ENCODE measurements at places on chromosomes 11 and 22. TPM values are rescaled to one million over a fixed set of nuclear protein-coding genes. Genes with fewer than 3 reads are reported as not detected.

The ANO9 gene
- 36.9 TPM for total RNA-seq

- peaks cover 6% of the 10 kb centered on the region for H3K4me1 ChIP-seq
- no peak overlapping the region for H3K4me3 ChIP-seq
- peaks cover 6% of the 10 kb centered on the region for H3K27me3 ChIP-seq
Observed at GRCh38 chr11:94636388-94636949, 69.3 kb downstream of the PIWIL4 start.

The SCARF2 gene
- 0.33 TPM for total RNA-seq

The LRP4 gene
- total RNA-seq: 0.12 TPM

- no peaks in the 10 kb centered on the region for H3K27me3 ChIP-seq
- no peak for DNase-seq
- no peaks in the 10 kb centered on the region for H3K36me3 ChIP-seq
- H3K4me3 ChIP-seq: no peak overlapping the region
Observed at GRCh38 chr22:42747701-42748513, 27.2 kb upstream of the A4GALT start.

DNA sequence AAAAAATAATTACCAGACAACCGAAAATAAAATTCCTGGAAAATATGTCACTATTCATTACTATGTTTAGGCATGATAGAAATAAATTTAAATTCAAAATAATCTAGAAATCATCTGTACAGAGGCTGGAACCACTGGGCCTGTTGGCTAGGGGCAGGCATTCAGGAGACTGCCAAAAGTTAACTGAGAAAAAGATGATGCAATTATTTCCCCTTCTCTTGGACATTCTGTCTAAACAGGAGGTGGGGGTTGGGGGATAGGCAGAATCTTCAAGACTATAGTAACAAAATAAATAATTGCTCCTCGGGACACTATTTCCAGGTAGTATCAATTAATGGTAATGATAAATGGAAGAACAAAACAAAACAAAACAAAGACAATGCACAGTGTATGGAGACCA, 14.1 kb downstream of the BTBD10 start:
- H3K27me3 ChIP-seq: no peaks in the 10 kb centered on the region
- H3K4me3 ChIP-seq: no peak overlapping the region
- no peak for DNase-seq
- no peak overlapping the region for H3K27ac ChIP-seq
- peaks cover 17% of the 10 kb centered on the region for H3K36me3 ChIP-seq
- H3K4me1 ChIP-seq: peaks cover 26% of the 10 kb centered on the region

The CADM1 gene
- 0.72 TPM for total RNA-seq

DNA sequence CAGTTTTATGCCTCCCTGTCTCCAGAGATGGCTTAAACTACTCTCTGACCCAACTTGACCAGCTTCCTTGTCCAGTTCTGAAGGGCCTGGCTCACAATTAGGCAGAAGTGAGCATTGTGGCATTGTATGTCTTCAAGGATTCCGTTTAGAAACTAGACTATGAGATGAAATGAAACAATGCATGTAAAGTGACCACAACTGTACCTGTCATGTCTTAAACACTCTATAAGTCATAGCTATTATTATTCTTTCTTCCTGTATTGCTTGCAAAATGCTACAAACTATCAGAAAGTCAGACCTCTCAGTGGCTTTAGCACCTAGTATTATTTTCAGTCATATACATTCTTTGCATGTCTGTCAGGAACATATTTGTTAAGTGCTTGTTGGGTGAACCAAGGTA, 127.9 kb upstream of the MTMR2 start:
- no peak overlapping the region for H3K4me3 ChIP-seq
- no peaks in the 10 kb centered on the region for H3K27me3 ChIP-seq
- DNase-seq: no peak
- H3K36me3 ChIP-seq: peaks cover 11% of the 10 kb centered on the region

The SLC3A2 gene
- 379 TPM for total RNA-seq

GRCh38 chr22:43011079-43011478, 3.9 kb downstream of the PACSIN2 start:
- no peak overlapping the region for H3K27ac ChIP-seq
- no peak overlapping the region for H3K4me3 ChIP-seq
- no peak for DNase-seq
- H3K27me3 ChIP-seq: peaks cover 2% of the 10 kb centered on the region
- peaks cover 41% of the 10 kb centered on the region for H3K4me1 ChIP-seq
- H3K36me3 ChIP-seq: peaks cover 1% of the 10 kb centered on the region

GRCh38 chr11:96015906-96016565, 92.1 kb upstream of the MTMR2 start:
- H3K27me3 ChIP-seq: no peaks in the 10 kb centered on the region
- H3K4me3 ChIP-seq: no peak overlapping the region
- DNase-seq: peak; percentile 81
- H3K36me3 ChIP-seq: no peaks in the 10 kb centered on the region
- peak overlapping the region; percentile 48 for H3K27ac ChIP-seq

The CARNS1 gene
- 0.83 TPM for total RNA-seq

The MUC2 gene
- total RNA-seq: not detected

DNA sequence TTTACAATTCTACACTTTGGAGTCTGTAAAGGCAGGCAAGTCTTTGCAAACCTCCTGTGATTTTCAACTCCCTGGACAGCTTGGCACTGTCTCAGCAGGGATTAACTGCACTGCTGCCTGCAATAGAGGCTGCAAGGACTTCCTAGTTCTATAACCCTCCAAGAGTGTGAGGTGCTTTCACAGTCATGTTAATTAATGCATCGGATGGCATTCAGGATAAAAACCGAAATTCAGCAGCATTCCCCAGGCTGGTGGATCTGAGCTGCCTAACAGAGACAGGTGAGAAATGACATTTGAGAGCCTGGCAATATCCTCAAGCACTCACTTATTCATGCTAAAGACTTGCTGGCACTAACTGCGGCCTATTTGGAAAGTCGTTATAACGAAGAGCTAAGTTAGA, 85.0 kb downstream of the LARGE1 start:
- H3K4me3 ChIP-seq: no peak overlapping the region
- H3K4me1 ChIP-seq: no peaks in the 10 kb centered on the region
- no peaks in the 10 kb centered on the region for H3K27me3 ChIP-seq
- H3K27ac ChIP-seq: no peak overlapping the region

GRCh38 chr11:398826-399225, 4.8 kb downstream of the PKP3 start:
- no peaks in the 10 kb centered on the region for H3K4me1 ChIP-seq
- peaks cover 2% of the 10 kb centered on the region for H3K36me3 ChIP-seq
- H3K27me3 ChIP-seq: peaks cover 7% of the 10 kb centered on the region
- DNase-seq: no peak
- peak overlapping the region; percentile 11 for H3K27ac ChIP-seq
- no peak overlapping the region for H3K4me3 ChIP-seq

- peaks cover 2% of the 10 kb centered on the region for H3K27me3 ChIP-seq
- H3K4me3 ChIP-seq: no peak overlapping the region
- no peak for DNase-seq
- H3K36me3 ChIP-seq: no peaks in the 10 kb centered on the region
- no peak overlapping the region for H3K27ac ChIP-seq
- H3K4me1 ChIP-seq: no peaks in the 10 kb centered on the region
Observed at GRCh38 chr22:39360242-39360641, 10.5 kb downstream of the SYNGR1 start.

The APOA4 gene
- total RNA-seq: not detected

The SIPA1 gene
- 118 TPM for total RNA-seq

- peak overlapping the region; percentile 43 for H3K4me3 ChIP-seq
- H3K4me1 ChIP-seq: peaks cover 22% of the 10 kb centered on the region
- peak; percentile 79 for DNase-seq
- peaks cover 13% of the 10 kb centered on the region for H3K27me3 ChIP-seq
- H3K36me3 ChIP-seq: no peaks in the 10 kb centered on the region
Observed at GRCh38 chr11:130439160-130439519, 9.3 kb upstream of the ADAMTS15 start.

GRCh38 chr11:66101066-66101464, 31.0 kb downstream of the PACS1 start:
- peak overlapping the region; percentile 77 for H3K4me3 ChIP-seq
- peaks cover 17% of the 10 kb centered on the region for H3K36me3 ChIP-seq
- peak overlapping the region; percentile 94 for H3K27ac ChIP-seq
- peaks cover 44% of the 10 kb centered on the region for H3K4me1 ChIP-seq
- no peak for DNase-seq

The TNNT3 gene
- total RNA-seq: 1.2 TPM

- H3K36me3 ChIP-seq: no peaks in the 10 kb centered on the region
- H3K4me1 ChIP-seq: no peaks in the 10 kb centered on the region
- H3K4me3 ChIP-seq: no peak overlapping the region
- no peak for DNase-seq
- no peak overlapping the region for H3K27ac ChIP-seq
Observed at GRCh38 chr11:44426958-44427357, 117.0 kb upstream of the ALX4 start.

The ALX4 gene
- not detected for total RNA-seq

DNA sequence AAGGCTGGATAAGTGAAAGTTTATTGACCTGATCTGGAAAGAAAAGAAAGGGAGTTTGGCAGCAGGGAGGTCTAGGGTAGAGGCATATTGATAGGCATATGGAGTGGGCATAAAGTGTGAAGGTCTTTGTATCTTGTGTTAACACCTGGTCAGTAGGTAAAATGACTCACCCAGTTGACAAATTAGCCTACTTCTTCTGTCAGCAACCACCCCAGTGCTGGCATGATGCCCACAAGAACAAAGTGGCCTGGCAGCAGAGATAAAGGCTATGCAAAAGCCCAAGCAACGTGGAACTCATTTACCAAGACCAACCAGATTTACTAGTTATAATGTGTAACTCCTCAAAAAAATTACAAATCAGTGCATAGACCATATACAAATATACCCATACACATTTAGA, 4.9 kb downstream of the OR10A3 start:
- DNase-seq: no peak
- H3K27ac ChIP-seq: no peak overlapping the region
- peaks cover 2% of the 10 kb centered on the region for H3K27me3 ChIP-seq
- H3K36me3 ChIP-seq: no peaks in the 10 kb centered on the region

DNA sequence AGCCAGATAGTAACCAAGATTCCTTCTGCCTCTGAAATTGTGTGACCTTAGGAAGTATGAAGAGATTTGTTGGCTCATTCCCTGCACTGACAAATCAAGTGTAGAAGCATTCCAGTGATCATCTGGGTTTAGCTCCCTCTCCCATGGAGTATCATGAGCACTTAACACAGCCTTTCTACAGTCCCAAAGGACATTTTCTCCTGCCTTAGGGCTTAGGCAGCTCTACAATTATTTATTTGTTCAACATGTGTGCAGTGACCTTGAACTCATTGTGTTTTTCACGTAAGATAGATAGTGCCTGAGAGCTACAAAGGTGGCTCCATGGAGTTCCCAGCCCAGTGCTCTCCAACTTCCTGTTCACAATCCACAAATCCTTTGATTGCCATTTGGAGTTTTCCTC, 94.8 kb upstream of the FAT3 start:
- no peak for DNase-seq
- no peak overlapping the region for H3K27ac ChIP-seq
- H3K36me3 ChIP-seq: no peaks in the 10 kb centered on the region
- no peak overlapping the region for H3K4me3 ChIP-seq
- H3K4me1 ChIP-seq: no peaks in the 10 kb centered on the region

The ELMOD1 gene
- total RNA-seq: not detected

Data from activated CD4-positive, alpha-beta T cell treated with anti-CD3 and anti-CD28 coated beads, Interleukin-2, amount 10 ng/mL, durations not matched to agents 24 days and 14 days (primary cell).